HEK293T (cell line): ENCODE measurements at places on chromosomes 11 and 22.
A peak's percentile ranks its signal among the peaks of the same experiment; 100 is the strongest.

- no peak for DNase-seq
These were observed 56.8 kb downstream of the IGLL5 start for GRCh38 chr22:22944268-22944985.

GRCh38 chr11:9462806-9463537, 2.2 kb downstream of the ZNF143 start:
- DNase-seq = no peak

GRCh38 chr11:99208813-99209212, 188.1 kb downstream of the CNTN5 start:
- no peak for DNase-seq

DNA sequence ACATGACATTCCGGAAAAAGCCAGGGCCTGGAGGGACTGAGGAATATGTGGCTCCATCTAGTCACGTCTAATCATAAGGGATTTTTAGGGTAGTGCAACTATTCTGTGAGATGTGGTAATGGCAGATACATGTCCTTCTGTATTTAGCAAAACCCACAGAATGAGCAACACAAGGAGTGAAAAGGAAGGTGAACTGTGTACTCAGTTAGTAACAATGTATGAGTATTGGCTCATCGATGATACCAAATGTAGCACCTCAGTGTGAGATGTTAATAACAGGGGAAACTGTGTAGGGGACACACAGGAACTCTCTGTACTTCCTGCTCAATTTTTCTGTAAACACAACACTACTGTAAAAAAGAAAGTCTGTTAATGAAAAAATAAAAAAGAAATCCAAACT, 42.0 kb upstream of the CARS1 start:
- DNase-seq = no peak

GRCh38 chr11:36352922-36353321, 56.8 kb downstream of the PRR5L start:
- no peak for DNase-seq

GRCh38 chr11:86192519-86193257, 51.9 kb upstream of the EED start:
- DNase-seq = no peak

- no peak for DNase-seq
These were observed 56.6 kb downstream of the CSNK2A3 start for GRCh38 chr11:11296434-11296833.

DNA sequence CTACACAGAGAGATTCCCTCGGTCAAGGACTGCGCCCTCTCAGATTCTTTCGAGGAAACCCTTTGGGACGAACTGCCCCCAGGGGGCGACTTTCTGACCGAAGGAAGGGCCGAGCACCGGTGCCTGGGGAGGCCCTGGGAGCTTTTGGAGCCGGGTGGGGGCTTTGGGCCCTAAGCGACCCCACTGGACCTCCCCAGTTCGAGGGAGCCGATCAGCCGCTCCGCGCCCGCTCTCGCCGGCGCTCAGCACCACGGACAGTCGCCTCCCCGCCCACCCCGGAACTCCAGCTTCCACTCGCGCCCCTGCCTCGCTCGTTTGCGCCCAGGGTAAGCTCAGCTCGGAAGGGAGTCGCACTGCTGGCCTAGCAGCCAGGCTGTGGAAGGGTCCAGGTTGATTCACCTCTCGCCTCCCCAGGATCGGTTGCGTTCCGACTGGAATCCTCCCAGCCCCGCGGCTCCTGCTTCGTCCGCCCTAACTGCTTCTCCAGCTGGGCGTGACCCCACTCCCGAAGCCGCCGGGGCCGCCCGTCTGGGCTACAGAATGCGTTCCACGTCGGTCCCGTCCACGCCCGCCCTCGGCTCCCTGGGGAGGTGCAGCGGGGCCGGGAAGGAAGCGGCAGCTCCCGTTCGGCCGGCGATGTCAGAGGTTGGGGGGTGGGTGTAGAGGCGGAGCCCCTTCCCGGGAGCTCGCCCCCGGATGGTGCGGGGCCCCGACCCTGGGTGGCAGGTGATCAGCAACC, 428 bp downstream of the SCN3B start:
- peak; percentile 67 for DNase-seq

DNA sequence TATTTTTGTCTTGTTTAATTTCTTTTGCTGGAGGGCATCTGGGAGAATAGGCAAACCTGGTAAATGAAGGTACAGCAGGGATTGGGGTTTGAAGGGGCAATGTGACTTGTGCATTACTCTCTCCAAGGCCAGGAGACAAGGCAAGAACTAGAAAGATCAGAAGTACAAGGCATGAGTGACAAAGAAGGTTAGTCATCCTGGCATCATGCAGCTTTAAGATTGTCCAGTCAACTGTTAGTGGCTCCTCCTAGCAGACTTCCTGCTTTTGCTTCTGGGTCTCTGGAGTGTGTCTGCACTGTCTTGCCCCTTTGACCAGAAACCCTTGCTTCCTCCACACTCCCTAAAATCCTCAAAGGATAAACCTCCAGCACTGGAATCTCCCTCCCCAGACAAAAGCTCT, 27.2 kb upstream of the GLYATL1 start:
- DNase-seq = no peak

DNA sequence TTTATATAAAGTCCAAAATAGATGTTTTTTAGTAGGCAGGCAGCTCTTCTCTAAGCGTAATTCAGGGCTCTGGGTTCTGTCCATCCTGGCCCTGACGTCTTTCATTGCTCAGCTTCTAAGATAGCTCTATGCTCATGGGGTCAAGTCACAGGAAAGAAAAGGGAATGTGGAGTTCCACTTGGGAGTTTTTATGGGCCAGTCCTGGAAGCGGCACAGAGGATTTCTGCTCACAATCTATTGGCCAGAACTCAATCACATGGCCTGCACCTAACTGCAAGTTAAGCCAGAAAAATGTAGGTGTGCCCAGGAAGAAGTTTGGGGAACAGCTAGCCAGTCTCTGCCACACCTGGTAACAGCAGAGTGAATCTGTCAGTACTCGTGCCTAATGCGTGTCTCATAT, 7.4 kb upstream of the ZBTB16 start:
- no peak for DNase-seq

DNA sequence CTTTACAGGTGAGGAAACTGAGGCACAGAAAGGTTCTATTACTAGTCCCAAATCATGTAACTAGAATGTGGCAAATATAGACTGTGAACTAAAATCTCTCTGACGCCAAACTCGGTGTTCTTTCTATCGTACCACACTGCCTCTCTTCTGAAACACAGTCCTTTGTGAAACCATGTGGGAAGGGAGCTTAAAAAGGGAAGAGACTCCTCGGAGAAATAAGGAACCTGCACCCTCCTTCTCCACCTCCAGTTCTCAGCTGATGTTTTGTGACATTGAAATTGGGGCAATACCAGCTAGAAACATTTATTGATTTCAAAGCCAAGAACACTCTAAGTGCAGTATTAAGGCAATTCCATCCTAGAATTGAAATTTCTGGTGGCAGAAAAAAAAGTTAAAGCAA, 76.4 kb upstream of the DRD2 start:
- DNase-seq = no peak

- no peak for DNase-seq
These were observed 35.0 kb upstream of the ADORA2A start for GRCh38 chr22:24392218-24392931.

DNA sequence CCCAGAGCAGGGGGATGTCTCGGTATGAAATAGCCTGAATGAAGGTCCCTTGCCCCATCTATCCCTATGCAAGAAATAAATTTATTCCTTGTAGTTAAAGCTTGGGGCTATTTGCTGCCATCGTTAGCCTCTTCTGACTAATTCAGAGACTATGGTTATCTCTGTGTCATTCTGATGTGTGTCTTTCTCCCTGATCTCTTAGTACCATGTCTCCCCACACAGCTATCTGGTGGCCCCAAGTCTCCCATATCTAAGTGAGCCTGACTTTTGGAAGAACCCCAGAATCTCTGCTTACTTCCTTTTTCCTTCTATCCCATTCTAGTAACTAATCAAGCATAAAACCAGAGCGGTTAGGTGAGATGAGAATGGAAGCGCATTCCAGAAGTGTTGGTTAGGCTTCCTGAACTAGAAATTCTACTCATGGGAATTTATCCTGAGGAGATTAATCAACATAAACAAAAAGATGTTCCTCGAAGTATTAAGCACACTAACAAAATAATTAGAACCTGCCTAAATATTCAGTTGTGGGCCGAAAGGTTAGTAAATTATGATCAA, 71.4 kb upstream of the BMAL1 start:
- no peak for DNase-seq

DNA sequence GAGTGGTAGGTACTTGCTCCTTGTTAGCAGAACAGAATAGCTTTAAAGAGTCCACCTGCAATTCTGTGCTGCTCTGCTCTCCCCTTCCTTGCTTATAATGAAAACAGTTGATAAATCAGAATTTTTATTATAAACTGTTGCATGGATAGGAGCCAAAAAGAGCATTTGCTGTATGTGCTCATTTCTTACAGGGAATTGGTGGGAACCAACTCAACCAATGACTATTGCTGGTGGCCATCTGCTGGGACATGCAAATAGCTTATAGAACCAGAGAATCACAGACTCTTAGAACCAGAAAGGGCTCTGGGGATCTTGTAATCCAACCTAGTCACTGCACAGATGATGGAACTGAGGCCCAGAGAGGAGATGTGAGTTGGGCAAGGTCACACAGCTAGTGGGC, 43.1 kb upstream of the NECTIN1 start:
- no peak for DNase-seq

DNA sequence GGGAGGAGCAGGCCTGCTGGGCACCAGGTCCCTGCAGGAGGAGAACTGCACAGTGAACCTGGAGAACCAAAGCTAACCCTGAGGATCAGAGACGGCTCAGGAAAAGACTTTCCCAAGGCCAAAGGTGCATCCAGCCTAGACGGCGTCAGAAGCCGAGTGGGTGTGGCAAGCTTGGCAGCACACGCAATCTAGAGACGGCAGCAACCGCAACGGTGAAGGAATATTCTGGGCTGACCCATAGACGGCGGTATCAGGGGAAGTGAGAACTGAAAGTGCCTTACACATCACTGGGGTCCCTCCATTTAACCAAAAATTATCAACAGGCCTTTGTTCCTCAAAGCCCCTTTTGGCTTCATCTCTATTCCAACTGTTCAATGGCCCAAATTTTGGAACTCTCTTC, 26.2 kb downstream of the SPATA19 start:
- no peak for DNase-seq

DNA sequence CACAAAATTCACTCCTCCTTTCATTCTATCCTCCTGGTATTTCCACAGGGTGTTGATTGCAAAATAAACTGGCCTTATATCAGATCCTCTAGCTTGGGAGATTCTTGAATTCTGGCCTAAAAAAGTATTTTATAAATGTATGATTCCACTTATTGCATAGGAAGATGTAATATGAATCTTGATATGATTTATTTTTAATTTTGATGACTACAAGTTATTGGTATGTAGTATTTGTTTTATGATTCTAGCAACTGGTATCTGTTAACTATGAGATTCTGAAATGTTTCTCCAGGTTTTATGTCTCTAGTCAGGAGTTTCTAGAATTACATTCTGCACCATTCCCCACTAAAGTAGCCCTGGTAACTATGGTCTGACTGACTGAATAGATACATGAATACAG, 373.9 kb upstream of the C11orf87 start:
- no peak for DNase-seq

DNA sequence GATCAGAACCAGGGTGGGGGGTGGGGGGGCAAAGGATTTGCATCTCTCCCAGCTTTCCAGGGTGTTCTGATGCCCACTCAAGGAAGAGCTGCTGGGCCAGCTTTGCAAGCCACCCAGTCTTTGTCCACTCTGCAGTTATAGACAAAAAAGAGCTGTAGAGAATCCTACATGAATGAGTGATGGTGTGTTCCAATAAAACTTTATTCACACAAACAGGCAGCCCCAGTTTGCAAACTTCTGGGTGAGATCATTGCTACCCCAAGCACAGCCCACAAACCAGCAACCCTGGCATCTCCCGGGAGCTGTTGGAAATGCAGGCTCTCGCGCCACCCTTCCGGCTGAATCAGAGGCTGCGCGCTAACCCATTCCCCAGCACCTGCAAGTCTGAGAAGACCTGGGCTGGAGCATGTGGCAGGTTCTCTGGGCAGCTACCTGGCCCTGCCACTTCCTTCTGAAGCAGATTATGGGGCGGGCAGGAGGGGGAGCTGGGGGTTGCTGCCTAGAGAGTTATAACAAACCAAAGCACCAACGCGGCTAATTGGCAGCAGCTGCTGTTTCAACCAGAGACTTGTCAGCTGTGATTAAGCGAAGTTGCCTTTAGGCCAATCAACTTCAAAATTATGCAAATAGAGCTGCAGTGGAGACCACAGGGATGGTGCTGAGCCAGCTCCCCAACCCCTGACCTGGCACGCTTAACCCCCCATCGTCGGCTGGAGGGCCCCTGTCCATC, 3.8 kb upstream of the SHISAL1 start:
- DNase-seq = no peak

- no peak for DNase-seq
These were observed 3.6 kb downstream of the CHADL start for GRCh38 chr22:41237036-41237706.

GRCh38 chr22:17260950-17261349, 41.7 kb upstream of the ADA2 start:
- no peak for DNase-seq

DNA sequence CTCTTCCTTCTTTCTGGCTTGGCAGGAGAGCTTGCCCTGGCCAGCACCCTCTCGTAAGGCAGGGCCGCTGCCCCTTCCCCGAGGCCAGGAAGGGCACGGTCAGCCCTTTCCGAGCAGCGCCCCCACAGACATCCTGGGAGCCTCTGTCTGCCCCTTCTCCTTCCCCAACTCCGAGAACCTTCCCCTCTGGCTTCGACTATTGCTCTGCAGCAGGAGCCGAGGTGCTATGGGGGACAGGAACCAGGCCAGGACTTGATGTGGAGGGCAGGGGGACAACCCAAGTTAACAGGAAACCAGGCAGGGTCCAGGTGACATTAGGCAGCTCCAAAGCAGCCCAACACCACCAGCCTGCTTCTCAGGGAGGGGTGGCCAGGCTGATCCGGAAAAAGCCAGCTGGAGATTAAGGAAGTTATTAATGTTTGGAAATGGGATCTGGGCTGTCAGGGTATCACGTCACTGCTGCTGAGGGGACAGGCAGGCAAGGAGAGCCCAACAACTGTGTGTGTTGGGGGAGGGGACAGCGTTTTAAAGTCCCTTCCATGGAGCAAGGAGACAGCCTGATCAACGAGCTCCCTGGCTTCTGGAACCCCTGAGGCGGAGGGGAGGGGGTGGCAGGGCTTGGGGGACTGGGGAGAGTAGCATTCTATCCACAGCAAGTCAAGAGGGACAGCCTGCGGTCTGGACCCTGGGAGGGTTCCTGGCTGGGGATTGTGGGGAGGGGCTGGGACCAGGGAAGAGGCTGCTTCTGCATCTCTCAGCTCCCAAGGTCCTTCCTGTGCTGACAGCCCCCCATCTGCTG, 27.3 kb downstream of the SYT7 start:
- DNase-seq = no peak

- no peak for DNase-seq
These were observed 41.8 kb upstream of the TH start for GRCh38 chr11:2213384-2213842.

- no peak for DNase-seq
These were observed 61.1 kb downstream of the SYTL2 start for GRCh38 chr11:85749884-85750283.

- DNase-seq = no peak
These were observed 211.3 kb upstream of the RAG2 start for GRCh38 chr11:36809303-36809702.

DNA sequence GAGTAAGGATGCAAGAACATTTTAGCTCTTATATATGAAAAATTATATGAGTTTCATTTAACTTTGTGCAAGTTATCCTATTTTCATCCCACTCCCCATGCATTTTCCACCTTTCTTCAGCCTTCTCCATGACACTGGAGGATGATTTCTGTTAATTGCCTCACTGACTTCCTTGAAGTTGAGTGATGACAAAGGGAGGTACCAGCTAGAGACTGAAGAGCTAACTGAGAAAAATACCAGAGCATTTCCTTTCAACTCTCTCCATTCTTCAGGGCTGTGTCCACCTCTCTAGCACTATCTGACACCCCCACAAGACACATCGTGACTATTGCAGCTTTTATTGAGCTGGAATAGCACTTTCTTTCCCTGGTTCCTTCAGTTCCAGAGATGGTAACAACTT, 711.6 kb upstream of the LRRC4C start:
- no peak for DNase-seq
